SK-MEL-5 (cell line): ENCODE measurements at places on chromosomes 7 and 10. TPM values are rescaled to one million over a fixed set of nuclear protein-coding genes. Genes with fewer than 3 reads are reported as not detected.

The NUDT1 gene
- 45.4 and 48.7 TPM in 2 replicates for total RNA-seq

DNA sequence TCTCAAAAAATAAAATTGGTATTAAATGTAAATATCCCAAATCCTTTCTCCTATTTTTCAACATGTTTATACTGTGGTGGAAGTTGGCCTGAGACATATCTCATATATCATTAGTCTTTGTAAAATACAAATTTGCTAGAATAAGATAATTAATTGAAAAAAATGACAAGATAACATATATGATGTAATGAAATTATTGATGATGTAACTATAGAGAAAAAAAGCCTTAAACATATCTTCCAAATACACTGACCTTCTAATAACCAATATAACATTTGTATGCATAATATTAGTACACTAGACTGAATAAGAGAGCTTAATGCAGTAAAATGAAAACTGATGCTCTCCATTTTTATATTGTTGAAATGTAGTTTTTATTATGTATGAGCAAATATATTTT lies 104.3 kb downstream of the PRKG1 start:
- DNase-seq = no peak

The OPN1SW gene
- total RNA-seq = not detected in 2 replicates

DNA sequence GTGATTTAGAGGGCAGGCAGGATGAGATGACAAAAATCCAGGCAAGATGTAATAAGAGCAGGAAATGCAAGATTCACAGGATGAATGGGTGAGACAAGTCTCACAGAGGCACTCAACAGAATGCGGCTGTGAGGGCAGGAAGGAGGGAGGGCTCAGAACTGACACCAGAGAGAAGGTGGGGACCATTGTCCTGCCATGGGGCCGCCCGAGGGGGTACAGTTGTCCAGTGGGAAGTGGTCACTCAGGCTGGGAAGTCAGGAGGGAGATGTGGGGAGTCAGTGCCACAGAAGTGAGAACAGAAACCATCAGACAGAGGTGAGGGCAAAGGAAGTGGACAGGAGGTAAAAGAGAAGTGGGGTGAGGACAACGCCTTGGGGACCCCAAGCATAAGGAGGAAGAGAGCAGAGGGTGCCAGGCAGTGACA lies 8.9 kb downstream of the HIP1 start:
- no peak for DNase-seq

GRCh38 chr10:124494046-124494807 lies 32.6 kb downstream of the LHPP start:
- DNase-seq = no peak

- peak; percentile 29 for DNase-seq
Observed at GRCh38 chr7:89028319-89028718, 232.8 kb upstream of the TEX47 start.

- peak; percentile 20 for DNase-seq
Observed at GRCh38 chr7:83469076-83469475, 179.9 kb downstream of the SEMA3E start.

- no peak for DNase-seq
Observed at GRCh38 chr10:27687326-27687725, 58.3 kb downstream of the MKX start.

DNA sequence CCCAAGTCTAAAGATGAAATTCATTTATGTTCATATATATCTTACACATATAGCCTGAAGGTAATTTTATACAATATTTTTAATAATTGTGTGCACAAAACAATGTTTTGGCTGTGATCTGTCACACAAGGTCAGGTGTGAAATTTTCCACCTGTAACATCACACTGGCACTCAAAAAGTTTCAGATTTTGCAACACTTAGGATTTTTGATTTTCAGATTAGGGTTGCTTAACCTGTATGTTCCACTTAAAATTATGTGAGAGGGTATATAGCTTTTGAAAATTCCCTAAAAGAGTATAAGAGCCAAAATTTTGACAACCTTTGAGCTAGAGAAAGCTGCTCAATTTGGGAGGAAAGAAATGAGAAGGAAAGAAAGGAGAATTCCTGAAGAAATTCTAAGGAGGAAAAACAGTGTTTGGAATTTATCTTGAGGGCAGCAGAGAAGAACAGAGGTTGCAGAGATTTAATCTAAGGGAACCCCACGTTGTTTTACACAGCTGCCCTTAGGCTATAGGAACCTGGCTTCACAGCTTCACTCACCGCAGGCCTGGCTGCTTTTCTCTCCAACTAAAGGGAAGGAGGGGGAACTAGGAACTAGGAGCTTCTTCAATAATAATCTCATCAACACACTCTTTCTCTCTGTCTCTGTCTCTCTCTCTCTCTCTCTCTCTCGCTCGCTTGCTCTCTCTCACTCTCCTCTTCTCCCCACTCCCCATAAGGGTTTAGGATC lies 8.5 kb downstream of the VOPP1 start:
- no peak for DNase-seq

- DNase-seq = no peak
Observed at GRCh38 chr10:127018298-127018650, 113.0 kb downstream of the DOCK1 start.

The NEUROD6 gene
- total RNA-seq = not detected in 2 replicates

The OIT3 gene
- total RNA-seq = not detected in 2 replicates

The PDE1C gene
- 0.69 and 0.83 TPM in 2 replicates for total RNA-seq

GRCh38 chr7:135717693-135718092 lies 10.3 kb downstream of the SLC13A4 start:
- no peak for DNase-seq

DNA sequence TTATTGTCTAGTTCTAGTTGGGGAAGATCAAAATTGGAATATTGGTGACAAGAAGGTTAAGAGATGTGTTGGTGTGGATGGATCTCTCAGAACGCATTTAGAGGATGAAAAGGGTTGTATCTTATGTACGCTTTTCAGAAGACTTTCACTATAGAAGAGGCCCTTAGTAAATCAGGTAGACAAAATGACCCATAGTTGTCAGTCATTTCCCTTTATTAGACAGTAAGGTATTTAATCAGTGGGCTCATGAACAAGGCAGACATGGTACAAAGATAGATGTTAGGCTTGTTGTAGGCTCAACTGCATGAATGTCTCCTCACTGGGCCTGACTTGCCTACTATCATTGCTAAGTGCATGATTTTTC lies 359.2 kb downstream of the PHF14 start:
- DNase-seq = no peak

The DYDC2 gene
- total RNA-seq = 0.16 and 0.24 TPM in 2 replicates

GRCh38 chr7:44814919-44815318 lies 18.4 kb downstream of the PPIA start:
- peak; percentile 35 for DNase-seq

GRCh38 chr10:104326991-104327610 lies 11.2 kb downstream of the ITPRIP start:
- no peak for DNase-seq

- DNase-seq = no peak
Observed at GRCh38 chr7:94412762-94413322, 18.1 kb downstream of the COL1A2 start.

The HOXA2 gene
- total RNA-seq = 0.21 and 0.67 TPM in 2 replicates

GRCh38 chr7:23472956-23473843 lies 2.9 kb upstream of the IGF2BP3 start:
- no peak for DNase-seq

- peak; percentile 99 for DNase-seq
Observed at GRCh38 chr7:66493235-66494205, 135.2 kb upstream of the KCTD7 start.

The SAP25 gene
- 0.21 and 0.48 TPM in 2 replicates for total RNA-seq

GRCh38 chr7:47557694-47558670 lies 23.9 kb downstream of the TNS3 start:
- no peak for DNase-seq
